ENCODE measurements at places on chromosomes 1 and 21.

DNA sequence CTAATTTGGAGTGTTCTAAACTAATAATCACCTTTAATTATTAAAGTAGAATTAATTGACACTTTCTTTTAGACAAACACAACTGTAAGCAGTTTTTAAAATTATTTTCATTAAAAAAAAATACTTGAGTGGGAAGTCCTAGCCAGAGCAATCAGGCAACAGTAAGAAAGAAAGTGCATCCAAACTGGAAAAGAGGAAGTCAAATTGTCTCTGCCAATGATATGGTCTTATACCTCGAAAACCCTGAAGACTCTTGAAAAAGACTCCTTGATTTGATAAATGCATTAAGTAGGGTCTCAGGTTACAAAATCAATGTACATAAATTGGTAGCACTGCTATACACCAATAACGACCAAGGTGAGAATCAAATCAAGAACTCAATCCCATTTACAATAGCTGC is 83.0 kb upstream of the GADD45A start:
- no peak for DNase-seq

- DNase-seq, result no peak
These were observed 44.2 kb upstream of the EXOSC10 start for GRCh38 chr1:11143907-11144306.

- DNase-seq, result no peak
These were observed 16.9 kb downstream of the GPR157 start for GRCh38 chr1:9111957-9112356.

- peak; percentile 82 for DNase-seq
These were observed at the start of gene ENAH for GRCh38 chr1:225652729-225653462. ENAH (minus strand) TSS chr1:225653123; CDS start chr1:225652690, 433 bp downstream.

DNA sequence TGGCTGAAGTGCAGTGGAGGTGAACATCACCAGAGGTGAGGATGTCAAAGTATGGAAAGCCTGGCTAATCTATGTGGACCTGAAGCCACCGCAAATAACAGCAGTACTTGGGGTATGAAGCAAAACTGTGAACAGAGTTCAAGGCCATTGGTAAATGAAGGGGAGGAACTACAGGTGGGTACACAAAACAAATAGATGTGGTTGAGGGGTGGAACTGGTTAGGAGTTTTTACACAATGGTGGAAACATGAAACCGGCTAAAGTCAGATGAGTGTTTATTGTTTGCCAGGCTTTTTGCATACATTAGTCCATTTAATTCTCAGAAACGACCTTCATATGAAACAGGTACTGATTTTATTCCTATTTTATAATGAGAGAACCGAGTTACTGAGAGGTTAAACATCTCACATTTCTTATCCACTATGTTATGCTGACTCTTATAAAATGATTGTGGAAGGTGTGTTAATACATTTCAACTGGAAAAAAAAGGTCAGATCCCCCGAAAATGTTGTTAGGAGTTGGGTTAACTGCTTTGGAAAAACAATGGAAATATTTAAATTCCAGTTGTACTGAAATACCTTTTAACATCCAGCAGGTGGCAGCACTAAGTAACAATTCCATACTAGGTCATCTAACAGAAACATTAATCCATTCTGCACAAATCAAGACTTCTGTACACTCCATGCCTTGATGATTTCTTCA is 44.3 kb upstream of the GTF2B start:
- no peak for DNase-seq

GRCh38 chr1:223538981-223539380 is 126.5 kb downstream of the CAPN8 start:
- DNase-seq, result no peak

GRCh38 chr1:213905344-213905743 is 82.4 kb upstream of the PROX1 start:
- DNase-seq, result no peak

DNA sequence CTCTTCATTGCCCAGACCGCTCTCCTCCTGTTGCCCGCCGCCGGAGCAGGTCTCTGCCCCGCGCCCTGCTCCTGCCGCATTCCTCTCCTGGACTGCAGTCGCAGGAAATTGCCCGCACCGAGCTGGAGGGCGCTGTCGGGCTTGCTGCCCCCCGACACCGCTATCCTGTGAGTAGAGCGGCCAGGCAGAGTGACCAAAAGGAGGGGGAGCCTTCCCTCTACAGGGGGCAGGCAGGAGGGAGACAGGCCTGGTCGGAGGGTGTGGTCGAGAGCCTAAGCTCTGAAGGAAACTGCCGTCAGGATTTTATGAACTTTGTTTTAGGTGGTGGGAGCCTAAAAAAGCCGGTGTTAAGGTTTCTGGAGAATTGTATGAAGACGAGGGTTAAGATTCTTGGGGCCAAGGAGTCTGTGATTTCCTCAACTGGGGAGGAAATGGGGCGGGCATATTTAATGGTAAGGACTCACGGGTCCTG is 517 bp downstream of the LRIG2 start:
- peak; percentile 59 for DNase-seq

DNA sequence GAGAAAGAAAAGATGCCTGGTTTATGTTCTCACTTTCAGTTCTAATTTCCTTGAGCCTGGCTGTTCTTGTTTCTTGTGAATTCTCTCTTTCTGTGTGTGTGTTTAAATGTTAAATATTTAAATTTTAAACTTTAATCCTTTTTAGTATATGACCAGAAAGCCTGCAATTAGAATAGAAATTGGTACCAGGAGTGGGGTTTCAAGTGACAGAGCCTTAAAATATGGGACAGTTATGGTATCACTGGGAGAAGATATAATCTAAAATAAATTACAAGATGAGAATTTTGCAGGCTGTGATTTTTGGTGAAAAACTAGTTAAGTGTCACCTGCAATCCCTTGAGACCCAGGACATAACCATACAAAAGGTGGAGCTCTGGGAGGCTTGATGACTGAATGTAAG is 81.4 kb downstream of the SYT6 start:
- no peak for DNase-seq

GRCh38 chr1:225699336-225699735 is 46.4 kb upstream of the ENAH start:
- DNase-seq, result no peak

DNA sequence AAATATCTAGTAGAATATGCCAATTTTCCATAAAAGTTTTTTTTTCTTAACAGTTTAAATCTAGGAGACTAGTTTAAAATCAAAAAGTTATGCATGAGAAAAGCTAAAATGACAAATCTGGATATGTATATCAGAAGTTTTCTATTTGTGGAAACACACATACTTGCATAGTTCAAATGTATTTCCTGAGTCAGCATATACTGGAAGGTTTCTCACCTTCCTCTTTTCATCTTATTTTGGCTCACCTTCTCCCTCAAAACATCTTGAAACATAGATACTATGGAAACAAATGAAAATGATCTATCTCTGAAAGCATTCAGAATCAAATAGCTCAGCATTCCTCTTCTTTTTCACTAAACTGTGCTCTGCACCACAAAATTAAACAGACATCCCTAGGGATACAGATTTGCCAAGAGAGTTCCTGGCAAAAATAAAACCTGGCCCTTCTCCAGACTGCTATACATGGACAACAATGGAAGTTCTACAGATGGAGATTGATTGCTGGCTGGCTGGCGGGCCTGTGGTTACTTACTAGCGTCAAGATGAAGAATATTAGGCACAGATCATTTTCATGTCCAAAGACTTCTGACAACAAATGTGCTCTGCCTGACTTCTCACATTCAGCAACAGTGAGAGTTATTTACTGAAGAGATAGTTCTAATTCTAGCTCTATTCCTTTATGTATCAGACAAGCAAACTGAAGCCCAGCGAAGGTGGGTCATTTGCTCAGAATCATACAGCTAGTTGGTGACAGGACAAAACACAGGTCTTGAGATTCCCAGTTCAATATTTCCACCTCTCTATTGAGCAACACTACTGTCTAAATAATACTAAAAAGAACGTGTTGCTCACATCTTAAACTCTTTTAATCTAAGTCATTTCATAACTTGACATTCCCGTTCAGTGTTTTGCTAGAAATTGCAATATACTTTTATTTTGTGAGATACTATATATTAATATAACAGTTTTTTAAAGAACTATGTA is 26.6 kb downstream of the DIPK1A start:
- DNase-seq, result no peak

GRCh38 chr21:42426876-42427480 is 23.3 kb downstream of the UBASH3A start:
- DNase-seq, result no peak

DNA sequence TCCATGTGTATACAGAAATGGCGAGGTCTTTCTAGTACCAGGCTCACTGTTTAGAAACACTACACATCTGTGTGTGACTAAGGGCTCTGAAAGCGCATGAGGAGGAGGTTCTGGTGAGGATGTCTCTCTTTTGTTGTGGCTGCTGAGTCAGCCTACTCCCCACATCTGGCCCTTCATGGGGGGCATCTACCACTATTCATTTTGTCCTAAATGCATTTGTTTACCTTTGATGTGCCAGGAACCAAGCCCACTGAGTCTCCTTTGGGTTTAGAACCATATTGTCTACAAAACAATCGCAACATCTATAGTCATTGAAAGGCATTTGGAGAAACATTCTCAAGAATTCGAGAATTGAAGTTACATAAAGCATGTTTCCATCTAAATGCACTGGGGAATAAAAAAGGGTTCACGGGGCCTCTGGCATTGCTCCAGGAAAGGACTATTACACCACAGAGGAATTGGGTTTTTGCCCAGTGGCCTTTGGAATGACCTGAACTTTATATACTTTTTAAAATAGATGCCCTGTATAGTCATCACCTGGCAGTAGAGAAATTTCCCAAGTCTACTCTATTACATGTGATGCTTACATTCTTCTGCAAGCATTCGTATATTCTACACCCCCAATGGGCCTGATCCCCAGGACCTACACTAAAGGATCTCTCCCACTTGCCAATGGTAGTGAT is 35.1 kb upstream of the ADORA3 start:
- no peak for DNase-seq

DNA sequence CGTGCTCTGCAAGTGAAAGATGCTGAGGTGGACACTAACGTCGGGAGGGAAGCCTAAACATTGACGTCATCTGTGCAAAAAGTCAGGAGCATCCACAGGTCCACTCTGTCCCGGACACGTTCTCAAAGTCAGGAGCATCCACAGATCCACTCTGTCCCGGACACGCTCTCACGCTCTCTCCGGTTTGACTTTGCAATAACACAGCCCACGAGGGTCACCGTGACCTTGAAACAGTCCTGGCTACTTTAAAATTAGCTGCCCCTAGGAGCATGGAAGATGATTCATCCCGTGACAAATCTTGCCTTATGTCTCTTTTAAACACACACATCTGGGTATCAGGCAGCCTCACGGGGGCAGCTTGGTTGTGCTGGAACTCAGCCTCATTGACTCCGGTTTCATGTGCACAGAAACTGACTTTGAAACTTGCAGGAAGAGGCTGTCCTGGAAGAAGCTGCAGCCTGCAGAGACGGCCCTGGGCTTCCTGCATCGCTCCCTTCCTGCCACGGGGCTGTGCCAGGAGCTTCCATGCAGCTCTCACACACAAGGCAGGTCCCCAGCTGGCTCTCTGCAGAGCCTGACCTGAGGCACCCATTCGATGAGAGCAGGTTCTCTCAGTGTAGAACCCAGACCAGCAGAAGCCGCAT is 18.1 kb upstream of the COL18A1 start:
- DNase-seq, result no peak

- no peak for DNase-seq
These were observed 73.9 kb upstream of the VTCN1 start for GRCh38 chr1:117284399-117285215.

DNA sequence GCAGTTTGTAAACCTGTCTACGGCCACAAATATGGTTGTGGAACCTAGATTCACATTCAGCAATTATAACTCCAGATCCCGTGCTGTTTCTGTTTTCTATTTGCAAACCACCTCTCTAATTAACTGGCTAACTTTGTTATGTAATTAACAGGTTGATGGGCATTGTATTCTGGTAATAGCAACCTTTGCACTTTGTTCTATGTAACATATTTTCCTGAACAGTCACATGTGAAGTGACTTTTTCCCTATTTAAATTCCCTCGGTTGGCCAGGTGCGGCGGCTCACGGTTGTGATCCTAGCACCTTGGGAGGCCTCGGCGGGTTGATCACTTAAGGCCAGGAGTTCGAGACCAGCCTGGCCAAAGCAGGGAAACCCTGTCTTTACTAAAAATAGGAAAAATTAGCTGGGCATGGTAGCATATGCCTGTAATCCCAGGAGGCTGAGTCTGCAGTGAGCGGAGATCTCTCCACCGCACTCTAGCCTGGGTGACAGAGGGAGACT is 1.4 kb downstream of the ACADM start:
- peak; percentile 3 for DNase-seq

DNA sequence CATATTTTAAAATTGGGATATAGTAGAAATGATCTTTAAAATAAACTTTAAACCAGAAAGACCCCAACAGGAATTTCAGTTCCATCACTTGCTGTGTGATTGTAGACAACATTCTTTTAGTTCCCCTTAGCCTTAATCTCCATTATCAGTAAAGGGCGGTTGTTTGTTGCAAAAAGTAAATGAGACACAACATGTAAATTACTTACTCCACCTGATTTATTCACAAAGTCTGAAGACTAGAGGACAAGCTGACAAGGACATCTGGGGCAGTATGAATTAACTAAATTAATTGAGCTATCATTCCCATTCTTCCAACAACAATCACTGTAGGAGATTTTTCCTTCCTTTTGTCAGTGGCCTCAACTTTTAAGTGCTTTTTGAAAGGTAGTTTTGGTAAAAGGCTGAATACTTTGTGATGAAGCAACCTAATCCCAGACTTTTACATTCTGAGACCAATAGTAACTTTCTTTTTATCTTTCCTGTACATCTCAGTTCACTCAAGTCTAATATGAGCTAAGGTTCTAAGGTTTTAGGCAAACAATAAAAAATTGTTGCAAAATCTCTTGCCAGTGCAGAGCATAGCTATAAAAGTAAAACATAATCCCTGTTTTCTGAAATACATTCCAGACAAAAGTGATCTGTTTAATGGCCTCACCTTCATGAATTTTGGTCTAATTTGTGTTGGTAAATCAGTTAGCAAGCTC is 6.2 kb downstream of the SLC19A2 start:
- no peak for DNase-seq

- DNase-seq, result no peak
These were observed 78.2 kb downstream of the NFIA start for GRCh38 chr1:61160526-61160925.

DNA sequence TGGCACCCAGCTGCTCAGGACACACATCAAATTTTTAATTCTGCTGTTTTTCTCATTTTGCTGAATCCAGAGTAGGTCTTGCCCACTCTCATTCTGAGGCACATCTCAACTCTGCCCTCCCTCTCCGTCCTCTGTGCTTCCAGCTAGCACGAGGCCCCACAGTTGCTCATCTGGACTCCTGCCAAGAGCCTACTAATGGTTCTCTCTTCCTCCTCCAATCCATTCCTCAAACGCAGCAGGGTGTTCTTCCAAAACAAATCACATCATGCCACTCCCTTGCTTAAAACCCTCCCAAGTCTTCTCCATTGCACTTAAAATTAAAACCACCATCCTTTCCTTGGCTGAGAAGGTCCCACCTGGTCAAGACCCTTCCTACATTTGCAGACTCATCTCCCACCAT is 49.8 kb upstream of the SCAF4 start:
- peak; percentile 34 for DNase-seq

GRCh38 chr1:244436336-244437085 is 15.2 kb downstream of the ADSS2 start:
- no peak for DNase-seq

DNA sequence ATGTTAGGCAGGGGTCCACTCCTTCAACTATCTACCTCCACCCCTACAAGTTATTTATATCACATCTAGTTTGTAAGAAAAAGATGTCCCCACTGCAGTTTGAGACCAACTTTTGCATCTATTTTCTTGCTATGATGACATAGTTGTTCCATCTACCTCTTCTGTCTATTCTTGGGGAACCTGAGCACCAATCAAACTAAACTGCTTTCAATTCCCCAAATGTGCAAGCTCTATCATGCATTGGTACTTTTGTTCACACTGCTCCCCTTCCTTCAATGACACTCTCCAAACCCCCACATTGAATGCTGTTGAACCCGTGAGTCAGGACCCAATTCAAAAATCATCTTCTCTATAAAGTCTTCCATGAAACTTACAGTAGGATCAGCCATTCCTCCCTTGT is 16.0 kb upstream of the FRRS1 start:
- DNase-seq, result no peak
